Activated CD8-positive, alpha-beta T cell treated with anti-CD3 and anti-CD28 coated beads for 36 hours (primary cell): ENCODE measurements at places on chromosomes 4 and X.

DNA sequence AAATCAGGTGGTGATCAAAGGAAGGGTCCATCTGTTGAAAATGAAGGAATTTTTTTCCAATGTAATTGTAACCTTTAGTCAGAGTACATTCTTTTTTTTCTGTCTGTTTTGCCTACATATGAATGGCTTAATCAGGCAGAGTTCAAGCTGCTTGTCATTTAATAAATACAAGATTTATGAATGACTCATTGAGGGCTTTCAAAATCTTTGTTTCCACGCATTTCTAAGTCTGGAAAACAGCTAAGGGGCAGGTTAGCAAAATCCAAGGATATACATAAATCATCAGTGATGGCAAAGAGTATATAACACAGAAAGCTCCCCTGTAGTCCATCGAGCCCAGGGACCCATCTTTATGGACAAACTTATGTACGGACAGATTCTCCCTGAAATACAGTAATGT lies 1.8 kb downstream of the CA5B start:
- peaks cover 9% of the 10 kb centered on the region for H3K36me3 ChIP-seq
- no peak for DNase-seq
- no peaks in the 10 kb centered on the region for H3K27me3 ChIP-seq
- peaks cover 51% of the 10 kb centered on the region for H3K4me1 ChIP-seq

DNA sequence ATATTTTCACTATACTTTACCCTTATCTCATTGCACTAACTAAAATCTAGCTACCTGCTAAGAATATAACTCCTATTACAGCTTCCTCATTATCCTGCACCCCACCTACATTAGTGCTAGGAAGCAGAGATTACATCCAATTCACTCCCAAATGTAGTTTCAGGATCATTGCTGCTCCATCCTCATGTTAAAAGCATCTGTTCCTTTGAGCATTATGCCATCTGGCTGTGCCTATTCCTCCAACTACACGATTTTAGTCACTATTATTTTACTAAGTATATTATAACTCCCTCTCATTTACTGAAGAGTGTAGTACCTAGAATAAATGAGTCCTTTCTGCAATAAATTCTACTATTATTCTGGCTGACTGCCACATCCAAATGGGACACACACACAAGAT lies 1586.9 kb downstream of the TECRL start:
- H3K36me3 ChIP-seq, result no peaks in the 10 kb centered on the region
- no peaks in the 10 kb centered on the region for H3K4me1 ChIP-seq
- no peak for DNase-seq
- H3K27me3 ChIP-seq, result no peaks in the 10 kb centered on the region
- no peak overlapping the region for H3K27ac ChIP-seq

GRCh38 chr4:1305261-1305711 lies 15.6 kb downstream of the MAEA start:
- peaks cover 69% of the 10 kb centered on the region for H3K4me1 ChIP-seq
- H3K27ac ChIP-seq, result peak overlapping the region; percentile 80
- H3K36me3 ChIP-seq, result peaks cover 24% of the 10 kb centered on the region
- no peak overlapping the region for H3K4me3 ChIP-seq

DNA sequence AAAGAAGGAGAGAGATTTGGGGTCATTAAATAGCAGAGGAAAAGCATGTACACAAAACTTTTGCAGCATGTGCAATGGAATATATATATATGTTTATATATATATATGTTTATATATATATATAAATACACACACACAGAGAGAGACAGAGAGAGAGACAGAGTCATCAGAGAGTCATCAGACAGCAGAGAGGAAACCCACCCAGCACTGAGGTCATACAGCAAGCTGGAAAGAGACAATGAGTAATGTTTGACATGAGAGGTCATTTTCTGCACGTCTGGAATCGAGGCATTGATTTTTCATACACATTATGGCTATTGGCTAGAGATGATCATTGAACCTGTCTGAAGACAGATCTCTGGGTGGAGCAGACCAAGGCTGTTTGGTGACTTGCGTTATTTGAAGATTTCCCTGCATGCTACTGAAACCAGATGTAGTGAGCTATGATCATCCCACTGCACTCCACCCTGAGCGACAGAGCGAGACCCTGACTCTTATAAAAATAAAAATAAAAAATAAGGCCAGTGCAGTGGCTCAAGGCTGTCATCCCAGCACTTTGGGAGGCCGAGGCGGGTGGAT lies 48.8 kb upstream of the SHOX start:
- no peak overlapping the region for H3K4me3 ChIP-seq
- H3K27ac ChIP-seq, result no peak overlapping the region
- peaks cover 4% of the 10 kb centered on the region for H3K27me3 ChIP-seq
- H3K36me3 ChIP-seq, result no peaks in the 10 kb centered on the region

DNA sequence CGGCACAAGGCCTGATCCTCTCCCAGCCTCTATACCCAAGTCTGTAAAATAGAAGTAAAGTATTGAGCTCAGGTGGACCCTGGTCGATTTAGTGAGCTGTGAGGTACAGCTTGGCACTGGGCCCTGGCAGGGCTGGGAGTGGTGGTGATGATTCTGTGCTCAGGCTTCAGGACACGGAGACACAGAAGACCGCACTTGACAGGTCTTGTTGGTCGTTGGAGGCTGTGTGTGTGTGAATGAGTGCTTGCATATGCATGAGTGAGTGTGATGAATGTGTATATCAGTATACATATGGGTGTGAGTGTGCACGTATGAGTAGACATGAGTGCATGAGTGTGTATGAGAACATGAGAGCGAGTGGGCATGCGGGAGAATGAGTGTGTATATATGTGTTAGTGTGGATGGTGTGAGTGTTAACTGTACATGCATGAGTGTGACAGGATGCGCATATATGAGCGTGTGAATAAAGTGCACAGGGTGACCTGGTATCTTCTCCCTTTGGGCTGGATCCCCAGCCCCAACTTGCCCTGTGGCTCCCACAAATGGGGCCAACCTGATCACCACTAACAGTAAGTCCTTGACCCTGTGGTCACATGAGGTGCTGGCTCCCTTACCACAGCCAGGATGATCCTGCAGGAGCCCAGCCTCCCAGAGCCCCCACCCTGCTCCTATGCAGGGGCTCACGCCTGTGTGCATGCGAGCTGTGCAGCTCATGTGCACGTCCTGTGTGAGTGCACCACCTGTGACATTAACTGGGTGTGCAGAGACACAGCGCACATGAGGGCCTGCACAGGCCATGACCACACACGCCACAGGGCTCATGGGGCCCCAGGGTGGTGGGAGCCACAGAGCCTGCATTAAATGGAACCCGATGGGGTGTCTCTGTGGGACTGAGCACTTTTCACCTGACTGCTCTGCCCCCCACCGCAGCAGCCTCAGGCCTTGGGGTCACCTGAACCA lies 20.8 kb downstream of the SH3BP2 start:
- peak; percentile 36 for DNase-seq
- peaks cover 57% of the 10 kb centered on the region for H3K4me1 ChIP-seq
- H3K4me3 ChIP-seq, result peak overlapping the region; percentile 98
- peak overlapping the region; percentile 79 for H3K27ac ChIP-seq
- no peaks in the 10 kb centered on the region for H3K27me3 ChIP-seq
- H3K36me3 ChIP-seq, result peaks cover 46% of the 10 kb centered on the region

- no peaks in the 10 kb centered on the region for H3K4me1 ChIP-seq
- H3K4me3 ChIP-seq, result no peak overlapping the region
- H3K36me3 ChIP-seq, result no peaks in the 10 kb centered on the region
These were observed 67.1 kb downstream of the SHROOM2 start for GRCh38 chrX:9853307-9853706.

- peaks cover 15% of the 10 kb centered on the region for H3K36me3 ChIP-seq
- no peaks in the 10 kb centered on the region for H3K27me3 ChIP-seq
- peaks cover 17% of the 10 kb centered on the region for H3K4me1 ChIP-seq
- H3K27ac ChIP-seq, result peak overlapping the region; percentile 97
- peak; percentile 2 for DNase-seq
These were observed 815 bp downstream of the HCCS start for GRCh38 chrX:11111947-11112346.

DNA sequence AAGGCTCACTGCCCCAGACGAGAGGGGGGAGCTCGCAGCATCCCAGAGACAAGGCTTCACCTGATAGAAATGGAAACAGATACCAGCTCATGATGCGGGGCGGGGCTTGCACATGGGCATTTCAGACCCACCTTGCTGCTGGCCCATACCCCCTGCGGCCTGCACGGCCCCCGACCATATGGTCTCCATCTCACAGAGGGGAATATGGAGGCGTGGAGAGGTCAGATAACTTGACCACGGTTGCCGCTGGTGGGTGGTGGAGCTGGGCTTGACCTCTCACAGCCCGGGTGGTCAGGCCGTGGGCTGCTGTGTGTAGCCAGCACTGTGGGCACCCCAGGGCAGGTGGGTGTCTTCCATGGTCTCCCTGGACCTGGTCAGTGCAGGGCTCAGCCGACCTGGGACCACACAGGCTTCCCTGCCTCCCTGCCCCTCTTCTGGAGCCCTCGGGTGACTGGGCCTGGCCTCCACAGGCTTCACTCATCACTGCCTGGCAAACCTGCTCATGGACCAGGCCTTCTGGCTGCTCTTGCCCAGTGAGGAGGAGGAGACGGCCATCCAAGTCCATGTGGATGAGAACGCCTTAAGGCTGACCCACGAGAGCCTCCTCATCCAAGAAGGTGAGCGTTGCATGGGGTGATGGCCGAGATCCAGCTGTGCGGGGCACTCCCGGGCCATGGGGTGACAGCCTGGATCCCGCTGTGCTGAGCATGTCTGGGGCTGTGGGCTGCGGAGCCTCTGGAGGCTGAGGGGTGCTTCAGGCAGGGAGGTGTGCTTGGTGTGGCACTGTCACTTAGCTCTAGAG lies 16.8 kb downstream of the SH3TC1 start:
- no peaks in the 10 kb centered on the region for H3K27me3 ChIP-seq
- peaks cover 1% of the 10 kb centered on the region for H3K4me1 ChIP-seq
- peaks cover 6% of the 10 kb centered on the region for H3K36me3 ChIP-seq
- H3K4me3 ChIP-seq, result no peak overlapping the region

DNA sequence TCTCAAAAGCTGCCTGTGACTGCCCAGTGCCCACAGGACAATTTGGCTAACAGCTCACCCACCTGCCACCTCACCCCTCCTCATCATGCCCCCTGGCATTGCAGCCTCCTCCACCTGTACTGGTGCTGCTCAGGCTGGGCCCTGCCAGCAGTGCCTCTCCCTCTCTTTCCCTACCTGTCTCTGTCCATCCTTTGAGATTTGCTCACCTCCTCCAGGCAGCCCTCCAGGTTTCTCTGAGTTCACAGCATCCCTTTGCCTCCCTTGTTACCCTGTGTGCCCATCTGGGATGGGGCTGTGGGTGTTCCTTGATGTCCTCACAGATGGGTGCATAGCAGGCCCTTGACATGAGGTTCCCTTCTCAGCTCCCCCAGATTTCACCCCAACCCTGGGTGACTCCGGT lies 224.9 kb downstream of the AFAP1 start:
- peaks cover 5% of the 10 kb centered on the region for H3K27me3 ChIP-seq
- H3K36me3 ChIP-seq, result no peaks in the 10 kb centered on the region
- no peak overlapping the region for H3K4me3 ChIP-seq
- H3K27ac ChIP-seq, result no peak overlapping the region

- peaks cover 24% of the 10 kb centered on the region for H3K27me3 ChIP-seq
- DNase-seq, result peak; percentile 34
- H3K4me3 ChIP-seq, result peak overlapping the region; percentile 45
- H3K36me3 ChIP-seq, result no peaks in the 10 kb centered on the region
These were observed 325.5 kb upstream of the F9 start for GRCh38 chrX:139204898-139205667.

DNA sequence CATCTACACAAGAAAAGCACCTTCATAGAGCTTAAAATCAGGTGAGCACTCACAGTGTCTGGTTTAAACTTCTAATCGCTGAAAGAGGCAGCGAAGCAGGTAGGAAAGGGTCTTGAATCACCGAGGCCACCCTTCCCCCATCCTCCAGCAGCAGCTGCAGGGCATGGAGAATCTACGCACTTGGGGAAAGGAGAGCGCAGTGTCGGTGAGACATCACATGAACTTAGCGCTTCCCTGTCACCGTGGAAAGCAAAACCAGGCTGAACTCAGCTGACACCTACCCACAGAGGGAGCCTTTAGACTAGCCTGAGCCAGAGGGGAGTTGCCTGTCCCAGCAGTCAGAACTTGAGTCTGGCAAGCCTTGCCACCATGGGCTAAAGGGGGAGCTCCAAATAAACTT lies 197.2 kb upstream of the ZFP42 start:
- H3K4me1 ChIP-seq, result no peaks in the 10 kb centered on the region
- no peak overlapping the region for H3K4me3 ChIP-seq
- no peaks in the 10 kb centered on the region for H3K27me3 ChIP-seq
- peaks cover 1% of the 10 kb centered on the region for H3K36me3 ChIP-seq

DNA sequence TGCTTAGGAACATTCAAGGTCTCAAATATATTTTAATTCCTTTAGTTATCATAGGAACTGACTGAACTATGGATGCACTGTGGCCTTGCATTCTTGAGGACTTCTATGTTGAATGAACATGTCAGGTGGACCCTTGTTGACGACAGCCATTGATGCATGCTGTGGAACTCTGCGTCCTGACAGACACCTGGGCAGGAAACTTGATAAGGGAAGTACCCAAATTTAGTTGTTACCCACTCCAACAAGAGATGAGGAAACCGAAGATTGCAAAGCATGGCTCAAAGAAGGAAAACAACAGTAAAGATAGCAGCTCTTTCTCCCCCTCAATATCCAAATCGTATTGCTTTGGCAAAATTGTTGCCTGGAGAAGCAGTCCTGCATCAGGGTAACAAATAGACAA lies 540.0 kb upstream of the NR3C2 start:
- no peaks in the 10 kb centered on the region for H3K4me1 ChIP-seq
- no peak for DNase-seq
- H3K27me3 ChIP-seq, result no peaks in the 10 kb centered on the region
- H3K36me3 ChIP-seq, result no peaks in the 10 kb centered on the region
- H3K27ac ChIP-seq, result no peak overlapping the region

- no peak overlapping the region for H3K4me3 ChIP-seq
- no peaks in the 10 kb centered on the region for H3K36me3 ChIP-seq
- no peak for DNase-seq
- H3K4me1 ChIP-seq, result no peaks in the 10 kb centered on the region
These were observed 159.4 kb upstream of the TENM3 start for GRCh38 chr4:182083671-182084410.

DNA sequence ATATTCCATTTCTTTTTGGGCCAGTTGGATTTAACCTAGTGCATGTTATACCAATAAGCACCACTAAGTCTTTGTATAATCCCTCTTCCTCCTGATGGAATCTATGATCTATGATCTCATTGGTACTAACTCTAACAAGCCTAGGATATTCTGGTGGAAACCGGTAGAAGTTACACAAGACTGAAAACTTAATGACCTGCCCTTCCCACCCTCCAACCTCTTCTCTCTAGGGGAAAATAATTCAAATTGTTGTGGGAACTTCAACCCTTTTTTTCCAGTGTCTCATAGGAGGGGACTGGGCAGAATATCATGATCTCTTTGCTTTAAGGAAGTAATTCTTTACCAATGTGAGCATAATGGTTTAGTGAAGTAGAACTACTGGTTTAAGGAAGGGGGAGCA lies 289.5 kb upstream of the BOD1L1 start:
- no peaks in the 10 kb centered on the region for H3K4me1 ChIP-seq
- no peak overlapping the region for H3K27ac ChIP-seq
- H3K36me3 ChIP-seq, result no peaks in the 10 kb centered on the region
- no peak for DNase-seq
- H3K4me3 ChIP-seq, result no peak overlapping the region

DNA sequence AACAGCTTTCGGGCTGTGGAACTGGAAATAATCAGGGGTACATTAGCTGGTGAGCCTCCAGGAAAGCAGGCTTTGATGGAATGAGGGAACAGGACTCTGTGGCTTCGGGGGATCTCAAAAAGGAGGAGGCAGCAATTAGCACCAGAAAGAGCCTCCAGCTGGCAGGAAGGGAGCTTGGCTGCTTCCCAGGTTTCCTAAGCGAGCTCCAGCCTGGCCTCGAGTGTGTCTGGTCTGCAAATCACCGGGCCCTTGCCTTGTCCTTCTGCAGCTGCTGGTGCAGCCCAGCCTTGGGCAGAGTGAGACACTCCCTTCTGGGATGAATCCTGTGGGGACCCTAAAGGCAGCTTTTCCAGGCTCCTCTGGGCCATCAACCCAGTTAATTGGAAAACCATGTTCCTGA lies 10.7 kb upstream of the PDHA1 start:
- DNase-seq, result no peak
- no peak overlapping the region for H3K4me3 ChIP-seq
- no peak overlapping the region for H3K27ac ChIP-seq
- no peaks in the 10 kb centered on the region for H3K4me1 ChIP-seq
- no peaks in the 10 kb centered on the region for H3K36me3 ChIP-seq
